Activated T-helper 1 cell treated with anti-CD3 and anti-CD28 coated beads, Interleukin-12 subunit alpha, Interleukin-12 subunit beta, Interleukin-2, Interleukin-4 antibody, amounts not matched to agents 30 ng/mL and 10 ng/mL and 1 ng/mL, durations not matched to agents 14 hours and 24 hours and 36 hours (primary cell): ENCODE measurements at places on chromosomes 3 and 15.

DNA sequence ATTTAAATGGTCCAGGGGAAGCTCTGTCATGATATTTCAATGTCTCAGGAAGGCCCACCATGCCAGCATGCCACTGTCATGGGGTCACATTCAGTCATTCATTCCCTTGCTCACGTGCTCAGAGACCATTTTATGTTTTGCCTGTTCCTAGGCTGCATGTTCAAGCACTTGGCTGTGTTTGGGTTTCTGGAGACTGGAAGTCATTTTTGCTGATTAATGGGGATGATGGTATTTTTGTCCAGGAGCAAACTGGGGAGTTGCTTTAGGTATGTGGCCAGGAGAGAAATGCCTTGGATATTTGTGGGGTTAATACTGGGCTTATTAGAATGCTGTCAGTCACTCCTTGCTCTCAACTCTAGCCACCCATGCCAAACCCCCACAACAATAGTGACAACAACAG, 303.5 kb downstream of the PTPRG start:
- no peaks in the 10 kb centered on the region for H3K27me3 ChIP-seq
- H3K4me3 ChIP-seq, result no peak overlapping the region
- no peak for DNase-seq
- no peaks in the 10 kb centered on the region for H3K4me1 ChIP-seq
- H3K27ac ChIP-seq, result no peak overlapping the region

DNA sequence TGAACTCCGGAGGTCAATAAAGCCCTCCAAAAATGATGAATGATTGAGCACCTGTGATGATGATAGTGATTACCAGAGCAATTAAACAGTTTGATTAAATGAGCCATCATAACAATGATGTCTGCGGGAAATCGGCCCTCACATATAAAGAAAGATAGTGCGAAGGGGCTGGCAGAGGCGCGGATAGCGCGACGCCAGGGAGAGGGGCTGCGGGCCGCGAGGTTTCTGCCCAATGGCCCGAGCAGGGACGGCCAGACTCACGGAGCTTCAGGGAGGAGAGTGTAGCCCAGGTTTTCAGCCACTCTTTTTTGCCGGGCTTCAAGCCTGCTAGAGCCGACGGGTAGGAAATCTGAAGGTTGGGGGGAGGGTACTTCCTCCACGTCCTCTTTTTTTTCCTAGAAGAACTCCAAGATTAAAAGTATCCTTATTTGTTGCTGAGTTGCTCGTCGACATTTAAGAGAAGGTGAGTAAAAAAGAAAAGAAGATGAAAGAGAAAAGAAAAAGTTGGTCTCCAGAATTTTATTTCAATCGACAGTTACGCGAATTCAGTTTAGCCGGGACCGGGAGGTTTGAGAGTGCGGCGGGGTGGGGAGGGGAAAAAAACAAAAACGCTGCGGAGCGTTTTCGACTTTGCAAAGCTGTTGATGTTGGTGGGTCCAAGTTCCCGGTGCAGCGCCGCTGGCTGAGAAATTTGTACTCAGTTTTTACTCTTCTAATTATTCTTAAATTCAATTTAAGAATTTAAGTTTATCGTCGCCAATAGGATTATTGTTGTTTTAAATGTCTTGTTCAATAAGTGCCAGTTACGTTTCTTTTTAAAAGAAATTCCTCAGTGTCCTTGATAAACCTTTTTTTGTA, 2.2 kb upstream of the MEIS2 start:
- peaks cover 7% of the 10 kb centered on the region for H3K36me3 ChIP-seq
- no peak overlapping the region for H3K4me3 ChIP-seq
- peaks cover 17% of the 10 kb centered on the region for H3K4me1 ChIP-seq
- peaks cover 87% of the 10 kb centered on the region for H3K27me3 ChIP-seq
- DNase-seq, result no peak
- no peak overlapping the region for H3K27ac ChIP-seq

DNA sequence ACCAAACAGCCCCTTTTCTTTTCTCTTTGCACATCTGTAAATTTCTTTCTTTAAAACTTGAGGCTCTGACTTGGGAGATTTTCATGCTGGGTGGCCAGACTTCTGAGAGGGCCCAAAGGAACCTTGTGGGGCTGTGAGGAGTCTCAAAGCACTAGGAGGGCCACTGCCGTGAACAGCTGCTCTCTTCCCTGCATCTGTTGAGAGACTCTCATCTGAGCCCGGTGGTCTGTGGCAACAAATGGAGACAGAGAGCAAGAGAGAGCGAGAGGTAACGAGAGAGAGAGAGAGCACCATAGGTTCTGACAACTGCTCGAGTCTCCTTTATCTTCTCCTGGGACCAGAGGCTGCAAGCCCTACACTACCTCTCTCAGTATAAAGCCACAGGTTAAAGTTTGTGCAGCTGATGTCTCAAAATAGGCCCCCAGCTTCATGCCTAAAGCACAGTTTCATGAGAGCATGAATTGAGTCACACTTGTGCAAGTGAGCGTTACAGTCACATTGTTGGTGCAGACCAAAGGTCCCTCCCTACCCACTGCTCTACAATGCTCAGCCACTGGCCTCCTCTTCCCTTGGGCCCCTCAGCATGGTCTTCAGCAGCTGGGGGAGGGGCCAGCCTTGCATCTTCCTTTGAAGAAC, 60.7 kb downstream of the ZNF621 start:
- no peak overlapping the region for H3K27ac ChIP-seq
- no peak overlapping the region for H3K4me3 ChIP-seq
- H3K27me3 ChIP-seq, result peaks cover 4% of the 10 kb centered on the region
- no peaks in the 10 kb centered on the region for H3K36me3 ChIP-seq
- no peak for DNase-seq
- H3K4me1 ChIP-seq, result no peaks in the 10 kb centered on the region

- H3K27ac ChIP-seq, result no peak overlapping the region
- no peak for DNase-seq
- H3K4me3 ChIP-seq, result peak overlapping the region; percentile 86
- H3K4me1 ChIP-seq, result peaks cover 22% of the 10 kb centered on the region
Measured at GRCh38 chr15:99731336-99732123, 1.7 kb downstream of the LYSMD4 start.

DNA sequence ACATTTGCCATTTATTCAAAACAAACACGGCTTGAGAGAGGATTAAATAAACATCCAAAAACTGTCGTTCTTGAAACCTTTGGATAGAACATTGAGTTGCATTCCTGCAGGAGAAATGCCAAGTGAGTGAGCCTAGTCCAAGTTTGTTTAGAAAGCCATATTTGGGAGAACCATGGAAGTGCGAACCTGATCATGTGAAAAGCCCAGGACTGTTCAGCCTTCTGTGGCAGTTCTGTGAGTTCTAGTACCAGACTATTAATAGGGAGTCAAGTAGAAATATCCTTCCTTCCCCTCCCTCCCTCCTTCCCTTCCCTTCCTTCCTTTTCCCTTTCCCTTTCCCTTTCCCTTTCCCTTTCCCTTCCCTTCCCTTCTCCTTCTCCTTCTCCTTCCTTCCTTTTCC, 470.4 kb downstream of the LPP start:
- no peak overlapping the region for H3K4me3 ChIP-seq
- peaks cover 6% of the 10 kb centered on the region for H3K36me3 ChIP-seq
- H3K27ac ChIP-seq, result no peak overlapping the region
- no peak for DNase-seq

GRCh38 chr15:29968895-29969561, 113.7 kb upstream of the GOLGA8J start:
- DNase-seq, result no peak
- H3K27me3 ChIP-seq, result peaks cover 41% of the 10 kb centered on the region
- no peaks in the 10 kb centered on the region for H3K4me1 ChIP-seq
- no peaks in the 10 kb centered on the region for H3K36me3 ChIP-seq
- no peak overlapping the region for H3K27ac ChIP-seq
- H3K4me3 ChIP-seq, result no peak overlapping the region

DNA sequence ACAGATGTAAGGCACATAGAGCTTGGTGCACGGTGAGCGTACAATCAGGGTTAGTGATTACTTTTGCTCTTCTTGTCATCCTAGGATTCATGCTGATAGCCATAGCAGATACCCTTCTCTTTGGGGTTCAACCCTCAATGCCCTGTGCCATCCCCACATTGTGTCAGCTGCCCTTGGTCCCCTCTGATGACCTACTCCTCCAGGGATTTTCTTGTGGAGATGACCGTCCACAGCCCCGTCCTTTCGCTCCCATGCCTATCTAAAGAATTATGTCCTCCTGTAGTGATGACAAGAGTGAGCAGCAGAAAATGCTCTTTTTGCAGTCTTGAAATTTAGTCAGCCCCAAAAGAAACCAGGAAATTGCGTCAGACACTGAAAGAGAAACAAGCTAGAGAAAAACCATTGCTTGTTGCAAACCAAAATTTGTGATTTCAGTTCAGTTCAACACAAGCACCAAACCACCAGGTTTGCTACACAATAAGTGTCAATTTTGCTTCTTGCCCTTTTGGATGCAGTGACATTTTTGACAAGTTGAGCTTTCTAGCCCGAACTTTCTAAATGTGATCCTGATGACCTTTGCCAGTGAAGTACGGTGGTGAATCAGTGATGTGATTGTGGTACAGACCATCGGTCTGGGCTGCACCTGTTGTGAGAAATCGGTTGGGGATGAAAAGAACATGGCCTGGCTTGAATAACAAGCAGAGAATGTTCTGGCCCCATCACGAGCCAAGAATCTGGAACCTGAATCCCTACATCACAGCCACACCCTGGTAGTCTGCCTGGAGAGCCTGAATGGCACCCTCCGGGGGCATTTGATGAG, 41.3 kb downstream of the CMTM7 start:
- H3K27me3 ChIP-seq, result no peaks in the 10 kb centered on the region
- peak overlapping the region; percentile 96 for H3K27ac ChIP-seq
- peaks cover 87% of the 10 kb centered on the region for H3K4me1 ChIP-seq
- peak overlapping the region; percentile 71 for H3K4me3 ChIP-seq
- DNase-seq, result peak; percentile 45

DNA sequence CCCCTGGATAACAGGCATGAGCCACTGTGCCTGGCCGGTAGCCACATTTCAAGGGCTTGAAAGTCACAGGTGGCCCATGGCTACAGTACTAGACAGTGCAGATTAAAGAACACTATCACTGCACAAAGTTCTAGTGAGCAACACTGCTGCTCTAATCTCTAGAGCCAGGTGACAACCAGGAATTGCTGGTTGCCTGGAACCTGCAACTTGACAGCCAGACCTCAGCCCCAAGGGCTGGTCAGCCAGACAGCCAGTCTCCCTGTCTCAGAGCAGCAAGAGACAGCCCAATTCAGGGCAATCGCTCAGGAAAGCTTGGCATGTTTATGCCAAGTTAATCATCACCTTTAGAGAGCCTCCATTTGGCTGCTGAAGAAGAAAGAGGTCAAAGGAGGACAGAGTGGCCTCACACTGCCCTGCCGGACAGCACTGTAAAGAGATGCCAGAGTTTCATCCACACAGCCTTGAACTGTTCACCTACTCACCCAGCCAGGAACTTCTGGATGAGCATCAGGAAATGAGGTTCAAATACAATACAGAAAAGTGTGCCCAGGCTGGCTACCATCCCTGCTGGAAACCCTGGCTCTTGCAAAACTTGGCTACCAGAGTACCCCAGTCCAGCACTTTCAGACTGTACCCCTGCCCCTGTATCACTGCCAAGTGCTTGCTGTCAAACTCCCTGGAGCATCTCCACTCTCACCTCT, 6.0 kb downstream of the CCDC12 start:
- H3K4me3 ChIP-seq, result no peak overlapping the region
- peaks cover 23% of the 10 kb centered on the region for H3K36me3 ChIP-seq
- DNase-seq, result no peak
- peaks cover 73% of the 10 kb centered on the region for H3K4me1 ChIP-seq
- H3K27ac ChIP-seq, result peak overlapping the region; percentile 63
- no peaks in the 10 kb centered on the region for H3K27me3 ChIP-seq

GRCh38 chr3:184116017-184116416, 19.1 kb upstream of the EIF2B5 start:
- no peak for DNase-seq
- H3K4me1 ChIP-seq, result no peaks in the 10 kb centered on the region
- H3K36me3 ChIP-seq, result no peaks in the 10 kb centered on the region

GRCh38 chr15:91849749-91850161, 3.8 kb upstream of the SLCO3A1 start:
- H3K27ac ChIP-seq, result no peak overlapping the region
- H3K27me3 ChIP-seq, result peaks cover 15% of the 10 kb centered on the region
- peaks cover 29% of the 10 kb centered on the region for H3K4me1 ChIP-seq
- peak overlapping the region; percentile 56 for H3K4me3 ChIP-seq

DNA sequence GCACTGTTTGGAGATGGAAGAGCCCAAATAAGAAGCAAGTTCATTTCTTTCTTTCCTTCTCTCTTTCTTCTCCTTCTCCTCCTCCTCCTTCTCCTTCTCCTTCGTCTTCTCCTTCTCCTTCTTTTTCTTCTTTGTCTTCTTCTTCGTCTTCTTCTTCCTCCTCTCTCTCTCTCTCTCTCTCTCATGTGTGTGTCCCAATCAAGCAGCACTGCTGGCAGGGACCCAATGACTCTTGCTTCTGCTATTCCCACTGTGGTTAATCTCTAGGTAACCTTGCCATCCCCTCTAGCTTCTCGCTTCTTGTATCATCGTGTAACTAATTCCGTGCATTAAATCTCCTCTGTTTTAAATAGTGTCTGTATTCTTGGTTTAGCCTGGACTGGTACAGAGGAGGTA, 26.1 kb upstream of the ZNF280D start:
- H3K4me3 ChIP-seq, result no peak overlapping the region
- peaks cover 5% of the 10 kb centered on the region for H3K36me3 ChIP-seq

DNA sequence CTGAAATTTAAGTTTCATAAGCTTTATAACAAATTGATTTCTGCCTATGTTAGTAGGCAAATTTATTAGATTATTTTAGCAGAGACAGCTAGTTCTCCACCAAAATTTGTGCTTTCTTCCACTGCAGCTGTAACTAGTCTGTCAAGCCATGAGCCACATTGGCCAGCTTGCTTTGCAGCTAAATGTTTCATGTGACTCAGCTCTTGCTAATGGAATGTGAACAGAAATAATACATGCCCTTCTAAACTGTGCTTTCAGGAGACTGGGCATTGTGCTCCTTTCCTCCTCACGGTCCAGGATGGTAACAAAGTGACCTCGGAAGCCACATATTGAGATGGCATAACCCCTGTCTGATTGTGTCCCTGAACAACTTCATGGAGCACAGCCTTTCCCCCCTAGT, 51.3 kb upstream of the KPNA4 start:
- H3K27ac ChIP-seq, result no peak overlapping the region
- no peaks in the 10 kb centered on the region for H3K36me3 ChIP-seq
- no peaks in the 10 kb centered on the region for H3K4me1 ChIP-seq
- peaks cover 23% of the 10 kb centered on the region for H3K27me3 ChIP-seq

GRCh38 chr15:41609123-41609522, 50.1 kb downstream of the TYRO3 start:
- peaks cover 11% of the 10 kb centered on the region for H3K4me1 ChIP-seq
- no peak for DNase-seq
- no peak overlapping the region for H3K4me3 ChIP-seq

GRCh38 chr15:31279221-31280045, 47.2 kb upstream of the KLF13 start:
- DNase-seq, result no peak
- no peak overlapping the region for H3K4me3 ChIP-seq
- H3K4me1 ChIP-seq, result peaks cover 15% of the 10 kb centered on the region
- no peak overlapping the region for H3K27ac ChIP-seq
- H3K36me3 ChIP-seq, result no peaks in the 10 kb centered on the region

GRCh38 chr3:77319711-77320110, 279.8 kb downstream of the ROBO2 start:
- no peak overlapping the region for H3K4me3 ChIP-seq
- no peak for DNase-seq
- H3K27me3 ChIP-seq, result no peaks in the 10 kb centered on the region

GRCh38 chr3:128800241-128801187, 74.5 kb downstream of the RAB7A start:
- peak overlapping the region; percentile 66 for H3K4me3 ChIP-seq
- H3K36me3 ChIP-seq, result peaks cover 46% of the 10 kb centered on the region

GRCh38 chr15:79629687-79630086, 197.6 kb downstream of the MINAR1 start:
- H3K4me1 ChIP-seq, result no peaks in the 10 kb centered on the region
- no peak for DNase-seq
- H3K27me3 ChIP-seq, result peaks cover 18% of the 10 kb centered on the region
- H3K4me3 ChIP-seq, result no peak overlapping the region
- H3K36me3 ChIP-seq, result no peaks in the 10 kb centered on the region
- no peak overlapping the region for H3K27ac ChIP-seq
